CD4-positive, alpha-beta T cell treated with Interleukin-2 at 100 ng/mL for 4 hours (primary cell): ENCODE measurements at places on chromosomes 5 and 9.

- DNase-seq = no peak
Measured at GRCh38 chr9:94017939-94018531, 62.9 kb upstream of the BARX1 start.

- DNase-seq = no peak
Measured at GRCh38 chr9:2290382-2290781, 275.2 kb downstream of the SMARCA2 start.

GRCh38 chr9:88344013-88344412 is 44.2 kb upstream of the SPIN1 start:
- DNase-seq = no peak

DNA sequence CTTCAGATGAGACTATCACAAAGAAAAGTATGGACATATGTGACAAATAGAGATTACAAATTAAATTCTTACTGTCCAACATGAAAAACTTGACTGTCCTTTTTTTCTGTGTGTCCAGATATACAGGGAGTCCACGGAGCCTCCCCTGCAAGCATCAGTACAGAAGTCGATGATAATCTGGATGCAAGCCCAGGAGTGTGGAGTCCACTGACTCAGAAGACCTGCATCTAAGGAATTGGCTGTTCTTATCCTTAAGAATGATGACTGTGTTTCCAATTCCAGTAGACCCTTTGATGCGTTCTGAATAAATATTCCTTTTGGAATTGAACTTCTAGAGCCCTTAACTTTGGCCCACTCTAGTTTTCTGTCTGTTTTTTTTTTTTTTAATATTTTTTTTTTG is 56.7 kb upstream of the TAF11L2 start:
- DNase-seq = no peak

DNA sequence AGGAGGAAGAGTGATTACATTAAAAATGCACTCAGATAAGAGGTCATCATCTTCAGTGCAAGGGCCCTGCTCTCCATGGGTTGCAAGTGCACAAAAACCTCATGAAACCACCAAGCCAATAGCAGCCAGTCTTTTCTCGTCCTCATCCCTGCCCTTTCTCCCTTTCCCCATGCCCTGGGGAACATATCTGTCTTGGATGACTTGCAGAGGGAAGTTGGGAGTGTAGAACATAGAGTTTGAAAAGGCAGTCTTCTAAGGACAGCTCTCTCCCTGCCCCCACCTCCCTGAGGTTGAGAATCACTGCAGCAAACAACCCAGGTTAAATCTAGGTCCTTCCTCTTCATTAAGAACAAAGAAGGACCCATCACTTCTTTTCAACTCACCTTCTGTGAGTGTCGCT is 22.0 kb downstream of the DDX31 start:
- no peak for DNase-seq

- no peak for DNase-seq
Measured at GRCh38 chr5:172088801-172089200, 82.4 kb upstream of the FBXW11 start.

GRCh38 chr5:140221697-140222223 is 46.8 kb downstream of the CYSTM1 start:
- no peak for DNase-seq

- no peak for DNase-seq
Measured at GRCh38 chr5:42302186-42302585, 121.1 kb upstream of the GHR start.

DNA sequence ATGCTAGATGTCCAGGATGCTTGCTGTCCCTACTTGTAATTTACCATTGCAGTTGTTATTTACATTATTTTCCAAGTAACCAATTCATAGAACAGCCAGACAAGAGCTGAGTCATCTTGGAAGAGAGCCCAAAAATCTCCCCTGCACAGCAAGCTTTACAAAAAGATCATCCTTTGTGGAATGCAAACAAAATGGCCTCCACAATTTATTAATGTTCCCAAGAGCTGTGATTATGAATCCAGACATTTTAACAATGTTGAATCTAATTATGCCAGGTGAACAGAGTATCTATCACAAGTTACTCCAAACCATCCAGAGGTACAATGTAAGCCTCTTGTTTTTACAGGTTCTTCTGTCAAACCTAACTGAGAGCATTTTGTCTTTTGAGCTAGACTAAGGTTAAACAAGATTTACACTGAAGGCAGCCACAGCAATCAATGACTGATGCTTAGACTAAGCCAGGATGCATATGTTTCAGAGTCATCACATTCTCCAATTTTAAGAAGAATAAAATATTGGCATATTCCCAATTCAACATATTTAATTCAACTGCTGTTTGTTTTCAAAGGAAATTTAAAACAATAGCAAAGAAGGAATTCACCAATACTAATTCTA is 95.3 kb upstream of the SLC12A2 start:
- no peak for DNase-seq

GRCh38 chr9:108885643-108886348 is 23.7 kb downstream of the ACTL7A start:
- DNase-seq = no peak

- no peak for DNase-seq
Measured at GRCh38 chr5:179991106-179991505, 80.5 kb downstream of the RNF130 start.

DNA sequence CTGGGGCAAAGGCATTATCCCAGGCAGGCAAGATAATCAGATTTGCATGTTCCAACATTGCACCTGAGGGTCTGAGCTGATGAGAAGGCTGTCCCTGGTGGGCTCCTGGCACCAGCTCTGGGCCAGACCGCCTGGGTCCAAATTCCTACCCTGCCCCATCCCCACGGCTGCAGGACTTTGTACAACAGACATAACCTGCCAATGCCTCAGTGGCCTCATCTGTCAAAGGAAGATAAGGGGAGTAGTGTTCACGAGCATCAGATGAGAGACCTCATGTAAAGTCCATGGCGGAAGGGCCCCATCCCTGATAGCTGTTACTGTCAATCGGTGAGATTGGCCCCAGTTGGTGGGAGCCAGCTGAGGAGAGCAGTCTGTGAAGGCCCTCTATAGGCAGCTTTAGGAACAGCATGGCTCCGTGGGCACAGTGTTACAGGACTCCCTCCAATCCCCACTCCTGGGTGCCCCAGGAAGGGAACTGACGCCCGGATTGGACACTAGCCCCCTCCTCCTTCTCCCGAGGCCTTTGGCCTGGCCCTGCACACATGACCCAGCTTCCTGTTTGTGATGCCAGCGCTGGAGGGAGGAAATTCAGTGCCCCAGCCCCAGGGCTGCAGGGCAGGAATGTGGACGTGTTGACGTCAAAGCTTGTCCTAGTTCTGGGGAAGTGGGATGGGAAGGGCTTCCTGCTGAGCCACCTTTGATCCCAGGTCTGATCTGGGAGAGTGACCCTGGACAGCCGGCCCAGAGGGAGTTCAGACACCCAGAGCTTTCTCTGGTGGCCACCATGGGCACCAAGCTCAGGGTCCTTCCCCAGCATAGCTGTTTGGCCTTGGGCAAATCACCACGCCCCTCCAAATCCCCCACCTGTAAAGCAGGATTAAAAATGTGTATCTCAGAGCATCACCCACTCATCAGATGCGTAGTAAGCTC is 56.2 kb downstream of the DUSP1 start:
- peak; percentile 75 for DNase-seq

DNA sequence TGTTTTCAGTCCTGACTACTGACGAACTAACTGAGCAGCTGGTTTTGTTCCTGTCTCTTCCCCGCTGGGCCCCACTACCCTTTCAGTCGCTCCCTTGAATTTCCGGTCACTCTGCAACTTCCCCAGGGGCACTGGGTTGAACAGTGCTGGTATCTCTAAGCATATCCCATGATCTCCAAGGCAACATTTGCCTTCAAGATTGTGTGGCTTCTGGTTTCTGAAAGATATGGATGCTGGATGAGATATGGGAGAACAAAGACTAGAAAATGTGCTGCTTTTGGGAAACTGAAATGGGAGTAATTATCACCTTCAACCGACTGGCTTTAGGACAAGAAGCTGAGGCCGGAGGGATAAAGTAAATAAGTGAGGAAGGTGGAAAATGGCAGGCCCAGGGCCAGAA is 258.2 kb upstream of the PIK3R1 start:
- no peak for DNase-seq

DNA sequence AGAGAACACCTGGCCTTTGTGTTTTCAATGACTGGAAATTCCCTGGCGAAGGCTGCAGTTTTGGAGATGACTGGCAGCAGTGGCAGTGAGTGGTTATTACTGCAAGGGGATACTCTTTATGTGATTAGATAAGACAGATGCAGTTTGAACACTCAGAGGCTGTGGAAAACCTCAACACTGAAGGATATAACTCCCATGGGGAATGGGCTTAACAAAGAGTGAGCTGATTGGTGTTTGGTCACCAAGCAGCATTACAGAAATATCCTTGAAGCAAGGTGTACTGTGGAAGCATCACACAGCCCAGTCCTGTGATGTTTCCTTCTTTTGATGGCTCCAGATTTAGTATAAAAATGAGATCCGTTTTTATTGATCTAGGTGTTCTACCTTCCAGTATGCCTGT is 490.7 kb upstream of the PTPRD start:
- DNase-seq = no peak

DNA sequence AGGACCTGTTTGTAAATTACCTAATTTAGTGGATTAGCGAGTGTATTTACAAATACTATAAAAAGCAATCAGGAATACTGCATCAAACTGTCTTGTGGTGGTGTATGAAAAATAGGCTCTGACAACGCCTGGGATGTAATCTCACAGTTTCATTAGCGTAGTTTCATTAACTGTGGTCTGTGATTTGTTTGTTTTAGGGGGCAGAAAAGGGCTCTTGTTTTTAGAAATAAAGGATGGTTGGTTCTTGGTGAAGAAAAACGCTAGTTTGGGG is 1.4 kb downstream of the SLC44A1 start:
- DNase-seq = no peak

DNA sequence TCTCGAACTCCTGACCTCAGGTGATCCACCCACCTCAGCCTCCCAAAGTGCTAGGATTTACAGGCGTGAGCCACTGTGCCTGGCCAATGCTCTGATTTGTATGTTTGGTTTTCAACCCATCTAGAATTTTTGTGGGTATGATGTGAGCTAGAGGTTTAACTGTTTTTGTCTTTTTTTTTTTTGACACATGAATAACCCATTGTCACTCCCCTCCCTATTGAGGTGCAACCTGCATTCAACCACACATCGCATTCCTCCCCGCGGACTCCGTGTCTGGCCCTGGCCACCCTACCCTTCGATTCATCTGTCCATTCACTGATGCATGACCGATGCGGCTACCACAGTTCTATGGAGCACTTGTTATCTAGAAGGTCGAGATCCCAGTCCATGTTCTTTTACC is 9.5 kb upstream of the FAM163B start:
- no peak for DNase-seq

DNA sequence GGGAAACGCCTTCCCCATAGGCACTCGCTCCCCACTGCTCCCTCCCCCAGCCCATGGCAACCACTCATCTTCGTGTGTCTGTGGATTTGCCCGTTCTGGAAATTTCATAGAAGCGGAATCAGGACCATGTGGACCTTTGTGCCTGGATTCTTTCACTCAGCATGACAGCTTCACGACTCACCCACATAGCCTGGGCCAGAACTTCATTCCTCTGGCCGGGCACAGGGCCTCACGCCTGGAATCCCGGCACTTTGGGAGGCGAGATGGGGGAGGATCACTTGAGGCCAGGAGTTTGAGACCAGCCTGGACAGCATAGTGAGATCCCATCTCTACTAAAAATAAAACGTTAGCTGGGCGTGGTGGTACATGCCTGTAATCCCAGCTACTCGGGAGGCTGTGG is 12.1 kb upstream of the DIPK1B start:
- DNase-seq = no peak

DNA sequence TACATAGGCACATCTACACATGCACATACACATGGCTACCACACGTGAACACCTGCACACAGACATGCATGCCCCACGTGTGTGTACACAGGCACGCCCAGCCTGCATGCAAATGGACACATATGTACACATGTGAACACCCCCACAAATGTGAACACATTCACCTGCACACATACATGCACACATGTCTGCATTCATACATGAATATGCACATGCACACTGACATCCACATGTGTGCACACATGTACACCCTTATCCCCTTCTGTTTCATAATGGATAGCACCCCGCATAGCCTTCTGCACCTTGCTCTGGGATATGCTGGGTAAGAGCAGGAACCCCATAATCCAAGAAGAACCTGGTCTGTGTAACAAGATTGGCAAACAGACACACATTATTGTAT is 66.2 kb downstream of the WNK2 start:
- no peak for DNase-seq

GRCh38 chr5:131322926-131323325 is 59.1 kb downstream of the CDC42SE2 start:
- no peak for DNase-seq

DNA sequence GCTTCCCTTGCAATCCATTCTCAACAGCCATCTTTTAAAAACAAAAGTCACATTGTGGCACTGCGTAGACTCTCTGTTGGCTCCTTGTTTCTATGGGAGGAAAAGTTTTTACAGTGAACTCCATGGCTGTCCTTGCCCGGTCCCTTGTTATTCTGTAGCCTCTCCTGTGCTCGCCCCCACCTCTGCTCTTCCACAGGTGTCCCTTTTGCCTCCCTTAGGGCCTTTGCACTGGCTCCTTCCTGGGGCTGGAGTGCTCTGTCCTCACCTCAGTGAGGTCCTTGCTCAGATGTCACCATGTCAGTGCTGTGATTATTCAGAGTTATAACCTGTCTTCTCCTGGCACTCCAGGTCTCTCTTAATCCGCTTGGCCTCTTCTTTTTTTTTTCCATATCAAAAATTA is 308.8 kb downstream of the DOCK8 start:
- DNase-seq = no peak

- no peak for DNase-seq
Measured at GRCh38 chr9:91001146-91001611, 199.6 kb downstream of the SYK start.

DNA sequence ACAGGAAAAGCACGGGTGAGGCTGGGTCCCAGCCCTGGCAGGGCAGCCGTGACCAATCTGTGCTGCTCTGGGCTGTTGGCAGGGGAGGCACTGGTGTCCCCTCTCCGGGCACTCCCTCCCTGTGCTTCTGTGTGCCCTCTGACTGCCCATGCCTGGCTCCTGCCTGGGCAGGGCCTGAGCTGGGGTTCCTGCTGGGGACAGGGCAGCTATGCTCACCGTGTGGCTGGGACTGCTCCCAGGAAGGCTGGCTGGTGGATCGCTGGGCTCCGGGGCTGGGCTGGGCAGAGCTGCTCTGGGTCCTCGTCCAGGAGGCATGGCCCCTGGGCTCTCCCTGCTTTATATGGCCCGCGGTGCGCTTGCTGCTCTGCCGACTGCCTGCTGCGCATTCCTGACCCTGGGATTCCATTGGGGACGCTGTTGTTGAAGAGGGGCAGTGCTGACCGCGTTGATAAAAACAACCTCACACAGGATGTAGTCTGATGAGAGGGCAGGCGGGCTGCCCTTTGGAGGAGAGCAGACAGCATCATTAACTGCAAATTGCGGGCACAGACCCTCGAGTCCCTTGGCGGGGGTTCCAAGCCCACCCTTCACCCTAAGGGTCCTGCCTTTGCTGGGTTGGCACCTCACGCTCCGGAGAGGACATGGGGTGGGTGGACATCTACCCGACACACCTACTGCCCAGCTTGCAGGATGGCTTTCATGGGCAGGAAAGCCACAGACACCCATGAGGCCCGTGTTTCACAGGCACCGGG is 955 bp downstream of the QRFP start:
- DNase-seq = no peak

- DNase-seq = no peak
Measured at GRCh38 chr5:59528202-59528862, 365.2 kb downstream of the PDE4D start.
